Heart right ventricle (tissue), 16 donors: ENCODE measurements at places on chromosomes 12 and 14. TPM values are rescaled to one million over a fixed set of nuclear protein-coding genes. Genes with fewer than 3 reads are reported as not detected.

The EIF2S3B gene
- 0.32 TPM for total RNA-seq

DNA sequence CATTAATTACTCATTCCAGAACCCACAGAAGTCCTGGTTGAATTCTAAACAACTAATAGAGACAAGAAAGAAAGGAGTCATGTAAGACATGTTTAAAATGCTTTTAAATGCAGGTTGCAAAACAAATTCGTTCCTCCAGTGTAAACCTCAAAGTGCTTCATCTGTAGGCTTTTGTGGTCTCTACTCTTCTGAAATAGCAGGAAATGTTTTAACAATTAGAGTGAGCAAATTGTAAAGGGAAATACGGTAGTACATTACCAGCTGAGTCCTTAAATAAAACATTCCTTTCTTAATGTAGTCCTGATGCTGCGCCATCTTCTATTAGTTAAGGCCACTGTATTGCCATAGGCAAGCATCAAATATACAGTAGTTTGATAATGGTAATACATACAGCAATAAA is 1934.2 kb upstream of the SEL1L start:
- no peak for DNase-seq

GRCh38 chr12:14244876-14245669 is 120.4 kb upstream of the ATF7IP start:
- no peak for DNase-seq

DNA sequence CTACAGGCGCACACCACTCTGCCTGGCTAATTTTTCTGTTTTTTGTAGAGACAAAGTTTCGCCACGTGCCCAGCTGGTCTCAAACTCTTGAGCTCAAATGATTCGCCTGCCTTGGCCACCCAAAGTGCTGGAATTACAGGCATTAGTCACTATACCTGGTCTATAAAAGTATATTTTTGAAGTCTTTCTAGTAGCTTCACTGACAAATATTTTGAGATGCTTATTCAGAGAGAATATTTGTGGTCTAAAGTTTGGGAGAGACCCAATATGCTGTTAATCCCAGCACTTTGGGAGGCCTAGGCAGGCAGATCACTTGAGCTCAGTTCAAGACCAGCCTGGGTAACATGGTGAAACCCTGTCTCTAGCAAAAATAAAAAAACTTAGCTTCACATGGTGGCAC is 22.0 kb upstream of the PPP1R12A start:
- DNase-seq: no peak

DNA sequence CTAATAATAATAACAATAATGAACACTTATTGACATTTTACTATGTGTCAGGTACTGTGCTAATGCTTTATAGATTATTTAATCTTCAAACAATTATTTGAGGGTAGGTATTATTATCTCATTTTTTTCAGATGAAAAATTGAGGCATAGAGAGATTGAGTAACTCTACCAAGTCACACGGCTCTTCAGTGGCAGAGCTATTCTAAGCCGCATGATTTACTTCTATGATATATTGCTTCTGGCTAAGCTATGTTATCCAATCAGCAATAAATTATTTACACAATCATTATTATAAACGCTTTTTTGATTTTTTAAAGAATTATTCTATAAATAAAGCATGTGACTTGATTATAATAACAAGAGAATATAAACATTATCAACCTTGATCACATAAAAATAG is 80.0 kb downstream of the TMEM30B start:
- DNase-seq: no peak

DNA sequence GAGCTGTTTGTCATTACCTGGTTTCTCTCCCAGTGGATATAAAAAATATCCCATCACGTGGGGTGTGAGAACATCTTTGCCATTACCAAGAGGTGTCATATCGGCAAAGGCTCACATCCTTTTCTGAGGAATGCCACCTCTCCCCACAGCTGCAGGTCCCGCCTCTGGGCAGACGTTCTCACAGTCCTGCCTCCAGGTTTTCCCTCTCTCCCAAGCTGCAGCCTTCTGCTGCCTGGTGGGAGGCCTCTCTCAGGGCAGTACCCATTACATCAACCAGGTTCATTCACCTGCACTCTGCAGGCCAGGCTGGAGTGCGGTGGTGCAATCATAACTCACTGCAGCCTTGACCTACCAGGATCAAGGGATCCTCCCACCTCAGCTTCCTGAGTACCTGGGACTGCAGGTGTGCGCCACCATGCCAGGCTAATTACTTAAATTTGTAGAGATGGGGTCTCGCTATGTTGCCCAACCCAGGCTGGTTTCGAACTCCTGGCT is 15.0 kb upstream of the TMEM119 start:
- no peak for DNase-seq

GRCh38 chr14:51877810-51878209 is 17.4 kb downstream of the GNG2 start:
- no peak for DNase-seq

DNA sequence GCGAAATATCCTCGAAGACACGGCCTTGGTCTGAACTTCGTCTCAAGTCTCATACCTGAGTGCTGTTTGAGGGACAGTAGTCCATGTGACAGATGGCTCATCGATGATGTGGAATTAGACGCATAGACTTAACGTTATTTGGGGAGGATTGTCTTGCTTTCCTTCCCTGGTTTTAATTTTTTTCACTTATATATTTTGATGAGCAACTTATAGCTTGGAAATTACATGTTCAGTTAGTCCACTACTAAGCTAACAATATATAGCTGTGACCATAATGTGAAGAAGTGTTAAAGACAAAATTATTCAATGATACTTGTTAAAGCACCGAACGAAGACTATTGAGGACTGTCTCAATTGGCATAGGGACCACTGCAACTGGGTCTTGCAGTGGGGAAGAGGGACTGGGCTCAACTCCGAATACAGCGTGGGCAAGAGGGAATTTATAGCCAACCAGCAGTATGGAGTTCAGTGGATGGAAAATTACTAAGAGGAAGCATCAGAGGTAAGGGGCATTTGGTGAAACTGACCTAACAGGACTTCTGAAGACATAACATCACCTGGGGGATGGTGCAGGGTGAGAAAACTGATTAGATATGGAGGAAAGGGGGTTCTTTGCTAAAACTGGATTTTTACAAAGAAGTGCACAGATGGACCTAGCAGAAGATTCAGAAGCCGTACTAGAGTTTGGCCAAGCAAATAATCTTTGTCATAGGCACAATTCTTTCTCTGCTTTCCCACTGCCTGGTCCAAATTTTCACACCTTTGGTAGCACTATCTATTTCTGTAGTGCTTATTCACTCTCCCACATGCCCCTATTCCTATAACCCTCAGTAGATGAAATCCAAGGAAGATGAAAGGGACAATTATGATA is 910 bp upstream of the TM7SF3 start:
- no peak for DNase-seq

The OASL gene
- 2.0 TPM for total RNA-seq

GRCh38 chr14:90810806-90811205 is 5.4 kb downstream of the TTC7B start:
- DNase-seq: no peak

The PIANP gene
- not detected for total RNA-seq

The PTPN21 gene
- total RNA-seq: 62.1 TPM

GRCh38 chr12:119375883-119376190 is 41.3 kb downstream of the CCDC60 start:
- DNase-seq: peak; percentile 22

GRCh38 chr14:101249676-101250036 is 311.6 kb upstream of the DIO3 start:
- DNase-seq: no peak

- no peak for DNase-seq
Measured at GRCh38 chr12:131840643-131841416, 12.6 kb downstream of the MMP17 start.

The CLMN gene
- total RNA-seq: 11.0 TPM

DNA sequence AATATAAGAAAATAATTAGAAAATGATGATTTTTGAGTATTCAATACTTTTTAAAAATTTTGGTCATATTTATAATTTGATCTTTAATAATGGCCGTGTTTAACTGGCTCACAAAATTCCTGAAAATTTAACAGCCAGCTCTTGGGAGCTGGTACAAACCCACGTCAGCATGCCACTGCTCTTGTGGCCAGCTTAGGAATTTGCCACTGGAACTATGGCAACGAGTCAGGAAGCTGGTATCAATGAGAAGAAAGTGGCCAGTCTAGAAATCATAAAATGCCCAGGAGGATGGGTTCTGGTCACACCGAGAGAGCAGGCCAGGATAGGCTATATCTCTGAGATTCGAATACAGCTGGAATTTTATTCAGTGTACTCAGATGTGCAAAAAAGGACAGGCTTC is 72.2 kb upstream of the PLEKHG3 start:
- DNase-seq: no peak

GRCh38 chr14:93107453-93107852 is 8.3 kb downstream of the ITPK1 start:
- DNase-seq: no peak
